ENCODE measurements at places on chromosomes 7 and 10.

DNA sequence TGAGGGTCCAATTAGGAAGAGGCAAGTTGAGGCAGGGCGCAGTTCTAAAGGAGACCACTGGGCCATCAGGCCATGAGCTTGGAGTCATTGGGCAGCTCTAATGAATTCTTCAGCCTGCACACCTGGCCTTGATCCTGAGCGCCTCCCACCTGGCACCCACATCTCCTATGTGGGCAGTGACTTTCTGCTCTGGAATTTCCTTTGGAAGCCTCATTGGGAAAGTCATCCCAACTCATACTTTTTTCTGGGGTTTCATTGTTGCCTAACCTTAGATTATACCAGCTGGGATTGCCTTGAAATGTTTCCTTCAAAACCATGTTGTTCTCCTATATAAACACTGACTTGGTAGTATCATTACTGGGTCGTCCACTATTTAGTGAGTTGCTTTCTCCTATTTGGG lies 54.1 kb downstream of the PLPP4 start:
- DNase-seq: no peak

GRCh38 chr7:102140952-102141370 lies 145.7 kb upstream of the SH2B2 start:
- peak; percentile 92 for DNase-seq

DNA sequence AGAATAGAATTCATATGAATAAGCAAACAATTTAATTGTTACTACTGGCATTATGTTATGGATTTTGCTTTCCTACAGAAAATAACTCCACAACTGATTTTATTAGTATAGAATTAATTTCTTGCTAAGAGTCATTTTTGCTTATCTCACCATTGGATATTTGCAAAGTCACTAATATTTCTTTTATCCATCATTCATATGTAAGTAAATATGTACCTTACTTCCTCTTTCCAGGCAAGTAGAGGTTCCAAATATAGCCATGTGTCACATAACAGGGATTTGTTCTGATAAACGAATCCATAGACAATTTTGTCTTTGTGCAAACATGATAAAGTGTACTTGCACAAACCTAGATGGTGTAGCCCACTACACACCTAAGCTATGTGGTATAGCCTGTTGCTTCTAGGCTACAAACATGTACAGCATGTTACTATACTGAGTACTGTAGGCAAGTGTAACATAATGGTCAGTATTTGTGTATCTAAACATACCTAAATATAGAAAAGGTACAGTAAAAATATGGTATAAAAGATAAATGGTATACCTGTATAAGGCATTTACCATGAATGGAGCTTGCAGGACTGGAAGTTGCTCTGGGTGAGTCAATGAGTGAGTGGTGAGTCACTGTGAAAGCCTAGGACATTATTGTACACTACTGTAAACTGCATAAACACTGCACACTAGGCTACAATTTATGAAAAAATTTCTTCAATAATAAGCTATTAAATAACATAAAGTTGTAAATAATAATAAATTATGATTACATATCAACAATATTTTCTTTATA lies 18.3 kb downstream of the KLLN start:
- peak; percentile 19 for DNase-seq

DNA sequence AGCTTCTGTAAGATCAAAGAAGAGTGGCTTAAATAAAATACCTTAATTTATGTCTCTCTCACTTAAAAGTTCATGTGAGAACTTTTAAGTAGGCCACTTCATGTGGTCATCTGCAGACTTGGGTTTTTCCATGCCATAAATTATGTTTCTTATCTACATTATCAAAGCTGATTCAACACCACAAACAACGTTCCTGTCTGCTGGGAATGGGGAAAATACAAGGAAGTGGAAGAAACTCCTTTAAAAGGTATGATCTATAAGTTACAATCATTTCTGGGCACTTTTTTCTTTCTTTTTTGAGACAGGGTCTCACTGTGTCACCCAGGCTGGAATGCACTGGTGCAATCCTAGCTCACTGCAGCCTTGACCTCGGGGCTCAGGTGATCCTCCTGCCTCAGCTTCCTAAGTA lies 16.9 kb upstream of the OTUD1 start:
- DNase-seq: no peak

DNA sequence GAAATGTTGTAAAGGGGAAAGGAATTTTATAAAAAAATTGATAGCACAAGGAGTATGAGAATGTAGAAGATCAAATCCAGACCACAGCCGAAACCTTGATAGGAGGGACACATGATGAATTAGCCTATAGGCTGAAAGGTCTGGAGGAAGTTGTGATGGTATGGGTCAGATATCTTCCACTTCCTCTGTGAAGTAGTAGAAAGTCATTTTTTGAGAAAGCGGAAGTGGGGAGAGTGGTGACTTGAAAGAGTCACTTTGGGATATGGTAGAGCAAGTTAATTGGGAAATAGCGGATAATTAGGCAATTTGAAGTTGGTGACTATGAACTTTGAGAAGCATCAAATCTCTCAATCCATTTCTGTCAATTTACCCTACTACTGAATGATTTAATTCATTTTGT lies 99.4 kb downstream of the GRM8 start:
- peak; percentile 89 for DNase-seq

DNA sequence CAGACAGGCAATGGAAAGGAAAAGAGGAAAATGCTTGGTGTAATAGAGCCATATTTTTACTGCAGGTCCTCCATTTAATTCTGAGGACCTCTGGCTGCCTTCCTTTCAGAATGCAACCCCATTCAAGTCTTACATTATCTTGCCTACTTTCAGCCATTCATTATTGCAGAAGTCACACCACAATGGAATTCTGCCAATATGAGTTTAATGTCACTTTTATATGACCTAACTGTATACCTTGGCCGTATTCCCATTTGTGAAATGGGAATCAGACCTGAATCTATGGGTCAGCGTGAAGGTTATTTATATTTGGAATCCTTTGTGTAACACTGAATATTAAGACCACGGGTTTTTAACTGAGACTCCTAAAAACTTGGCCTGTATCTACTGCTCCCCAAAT lies 241.7 kb upstream of the AOAH start:
- DNase-seq: no peak

GRCh38 chr10:3573498-3573897 lies 211.5 kb downstream of the KLF6 start:
- no peak for DNase-seq

DNA sequence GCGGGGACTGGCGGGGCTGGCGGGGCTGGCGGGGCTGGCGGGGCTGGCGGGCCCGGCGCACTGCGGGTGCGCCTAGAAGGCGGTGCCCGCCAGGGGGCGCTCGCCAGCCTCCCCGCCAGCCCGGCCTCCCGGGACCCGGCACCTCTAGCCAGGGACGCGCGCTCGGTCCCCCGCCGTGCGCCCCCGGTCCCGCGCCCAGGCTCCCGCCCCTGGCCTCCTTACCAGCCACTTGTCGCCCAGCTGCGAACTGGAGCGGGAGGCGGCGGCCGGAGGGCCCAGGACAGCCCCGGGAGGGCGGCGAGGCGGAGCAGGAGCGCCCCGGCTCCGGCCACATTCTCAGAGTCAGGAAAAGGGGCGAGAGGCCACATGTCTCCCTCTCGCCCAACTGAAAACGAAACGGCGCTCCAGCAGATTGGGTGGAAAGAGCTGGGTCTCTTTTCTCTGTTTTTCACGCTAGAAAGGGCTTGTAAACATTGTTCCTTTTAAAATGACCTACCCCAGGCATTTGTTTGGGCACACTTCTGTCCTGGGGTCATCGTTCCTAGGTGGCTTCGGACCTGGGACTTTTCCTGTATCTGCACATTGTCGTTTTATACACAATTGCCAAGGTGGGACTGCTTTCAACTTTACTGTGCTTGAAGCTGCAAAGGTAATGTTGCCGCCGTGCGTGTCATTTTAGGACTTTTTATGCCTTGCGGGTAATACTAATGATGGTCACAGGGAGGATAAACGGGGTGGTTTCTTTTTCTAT lies 378 bp upstream of the PRKCQ start:
- DNase-seq: peak; percentile 47

DNA sequence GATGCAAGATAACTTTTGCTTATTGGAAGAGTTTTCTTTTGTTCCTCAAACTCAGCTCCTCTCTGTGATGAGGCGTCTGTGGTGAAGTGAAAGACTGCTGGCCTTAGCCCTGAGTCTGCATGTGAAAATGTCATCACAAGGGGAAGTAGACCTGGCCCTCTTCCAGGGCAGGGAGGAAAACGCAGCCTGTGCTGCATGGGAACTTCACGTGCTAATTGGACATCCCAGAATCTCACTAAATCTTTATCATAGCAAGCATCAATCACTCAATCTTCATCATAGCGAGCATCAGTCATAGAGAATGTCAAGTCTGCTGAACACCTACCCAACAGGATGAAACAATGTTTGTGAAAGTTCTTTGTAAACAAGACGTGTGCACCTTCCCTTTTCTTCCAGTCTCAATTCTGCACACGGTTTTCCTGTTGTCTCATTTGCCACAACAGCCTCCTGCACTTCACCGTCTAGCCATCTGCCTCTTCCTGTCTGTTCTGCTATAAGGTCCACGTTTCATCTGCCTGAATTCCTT lies 314.6 kb downstream of the FRMD4A start:
- DNase-seq: peak; percentile 80

DNA sequence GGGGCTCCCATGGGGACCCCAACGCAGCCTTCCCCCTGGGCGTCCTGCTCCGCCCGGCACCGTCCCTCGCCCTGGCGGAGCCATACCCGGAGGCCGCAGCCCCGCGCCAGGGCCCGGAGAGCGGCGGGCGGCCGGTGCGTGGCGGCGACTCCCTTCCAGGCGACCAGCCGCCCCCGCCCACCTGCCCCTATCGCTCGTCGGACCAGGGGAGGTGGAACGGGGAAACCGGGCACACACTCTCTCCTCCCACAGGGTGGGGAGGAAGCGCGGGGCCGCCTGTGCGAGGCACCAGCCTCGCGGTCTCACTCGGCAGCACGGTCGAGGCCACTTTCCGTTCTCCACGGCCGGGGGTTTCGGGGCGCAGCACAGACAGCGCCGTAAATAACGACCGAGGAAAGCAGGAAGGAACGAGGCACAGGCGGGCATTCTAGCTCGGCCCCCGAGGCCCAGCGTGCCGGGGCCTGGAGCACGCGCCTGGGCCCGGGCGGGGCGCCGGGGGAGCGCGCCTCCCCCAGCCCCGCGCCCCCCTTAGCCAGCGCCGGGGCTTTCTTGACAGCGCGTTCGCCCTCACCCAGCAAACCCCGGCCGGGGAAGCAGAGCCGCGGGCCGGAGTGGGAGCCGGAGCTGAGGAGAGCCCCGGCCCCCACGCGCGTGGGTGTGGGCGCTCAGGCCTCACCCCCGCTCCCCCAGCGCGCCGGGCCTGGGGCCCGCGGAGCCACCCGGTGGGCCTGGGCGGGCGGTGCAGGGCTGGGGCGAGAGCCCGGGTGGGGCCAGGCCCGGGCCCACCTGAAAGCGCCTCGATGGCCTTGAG lies 936 bp downstream of the IGF2BP3 start:
- no peak for DNase-seq

DNA sequence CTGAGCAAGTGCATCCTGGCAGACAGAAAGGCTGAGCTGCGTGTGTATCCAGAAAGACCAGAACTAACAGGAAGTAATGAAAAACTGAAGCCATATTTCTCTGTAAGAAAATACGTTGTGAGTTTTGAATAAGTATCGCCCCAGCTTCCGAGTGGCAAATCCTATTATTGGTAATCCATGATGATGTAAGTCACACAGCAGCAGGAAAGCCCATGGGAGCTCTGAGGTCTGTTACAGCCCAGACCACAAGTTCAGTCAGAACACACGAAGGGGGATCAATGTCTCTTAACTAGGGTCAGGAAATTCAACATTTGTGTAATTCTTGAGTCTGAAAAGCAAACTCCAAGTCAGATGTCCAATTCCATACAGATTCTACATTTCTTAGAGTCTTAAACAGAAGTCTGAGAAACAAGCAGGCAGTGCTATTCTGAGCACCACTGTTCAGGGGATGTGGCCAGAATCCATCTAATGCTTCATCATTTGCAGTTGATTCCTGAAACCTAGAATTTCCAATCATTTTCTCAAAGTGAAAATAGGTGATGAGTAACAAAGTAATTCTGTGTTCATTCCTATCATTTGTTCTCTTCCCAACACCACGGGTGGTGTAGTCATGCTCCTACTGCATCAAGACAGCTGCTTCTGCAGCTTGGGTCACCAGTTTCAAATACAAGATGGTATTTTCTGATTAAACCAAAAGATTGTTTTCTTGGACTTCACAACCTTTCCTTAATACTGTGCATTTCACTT lies at the start of gene LRIT2:
TSS of gene LRIT2 (minus strand) at position 118 of the 747 bp plus-strand sequence. CDS start at position 94, 24 bp downstream.
- no peak for DNase-seq

- DNase-seq: no peak
Measured at GRCh38 chr10:101668566-101668965, 26.4 kb downstream of the FBXW4 start.

DNA sequence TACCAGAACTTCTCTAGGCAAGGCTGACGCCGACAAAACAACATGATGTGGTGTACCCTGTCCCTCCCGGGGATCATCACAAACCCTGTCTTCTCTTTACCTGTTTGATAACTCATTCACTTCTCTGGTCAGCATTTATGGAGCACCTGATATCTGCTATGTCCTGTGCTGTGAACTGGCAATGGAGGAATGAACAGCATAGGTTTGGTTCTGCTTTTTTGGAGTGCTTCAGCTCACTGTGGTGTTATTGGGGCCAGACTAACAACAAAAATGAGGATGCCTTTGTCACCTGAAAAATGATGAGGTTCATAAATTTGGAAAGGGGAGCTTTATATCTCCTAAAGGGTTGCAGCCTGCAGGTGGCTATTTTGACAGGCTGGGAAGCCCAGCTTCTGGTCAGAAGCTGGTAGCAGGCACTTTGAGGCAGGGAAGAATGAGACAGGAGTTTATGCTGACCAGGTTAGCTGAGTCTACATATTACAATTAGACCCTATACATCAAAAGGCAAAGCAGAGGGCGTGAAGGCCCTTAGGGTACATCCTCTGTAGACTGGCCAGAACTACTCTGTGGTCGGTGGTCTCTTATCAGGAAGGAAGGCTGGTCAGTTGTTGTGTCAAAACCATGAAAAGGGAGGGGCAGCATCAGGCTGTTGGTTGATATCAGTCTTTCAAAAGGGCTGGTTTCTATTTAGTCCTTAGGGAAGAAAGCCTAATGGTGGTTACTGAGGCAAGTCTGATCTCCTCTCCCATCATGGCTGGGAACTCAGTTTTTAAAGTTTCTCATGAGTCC lies 42.3 kb downstream of the SH2D4B start:
- peak; percentile 28 for DNase-seq

DNA sequence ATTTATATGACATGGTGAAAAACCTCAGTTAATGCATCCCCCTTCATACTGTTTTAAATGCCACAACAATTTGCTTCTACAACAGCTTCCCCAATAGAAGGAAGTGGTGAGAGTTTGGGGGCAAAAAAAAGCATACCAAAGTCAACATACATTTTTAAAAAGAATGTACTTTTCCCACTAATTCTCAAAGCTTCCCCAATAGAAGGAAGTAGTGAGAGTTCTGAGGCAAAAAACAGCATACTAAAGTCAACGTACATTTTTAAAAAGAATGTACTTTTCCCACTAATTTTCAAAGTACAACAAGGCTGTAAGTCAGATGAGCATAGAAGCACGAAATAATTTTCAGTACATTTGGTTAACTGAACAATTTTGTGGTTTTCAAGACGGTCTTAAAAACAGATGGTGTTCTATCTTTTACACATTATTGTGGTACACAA lies 24.0 kb downstream of the WASL start:
- DNase-seq: peak; percentile 73

GRCh38 chr7:50509459-50509858 lies 55.7 kb downstream of the DDC start:
- DNase-seq: no peak

GRCh38 chr7:155221547-155221946 lies 76.1 kb upstream of the INSIG1 start:
- no peak for DNase-seq

All from MV-4-11 (cell line).